ENCODE measurements at places on chromosomes 6 and 20.

DNA sequence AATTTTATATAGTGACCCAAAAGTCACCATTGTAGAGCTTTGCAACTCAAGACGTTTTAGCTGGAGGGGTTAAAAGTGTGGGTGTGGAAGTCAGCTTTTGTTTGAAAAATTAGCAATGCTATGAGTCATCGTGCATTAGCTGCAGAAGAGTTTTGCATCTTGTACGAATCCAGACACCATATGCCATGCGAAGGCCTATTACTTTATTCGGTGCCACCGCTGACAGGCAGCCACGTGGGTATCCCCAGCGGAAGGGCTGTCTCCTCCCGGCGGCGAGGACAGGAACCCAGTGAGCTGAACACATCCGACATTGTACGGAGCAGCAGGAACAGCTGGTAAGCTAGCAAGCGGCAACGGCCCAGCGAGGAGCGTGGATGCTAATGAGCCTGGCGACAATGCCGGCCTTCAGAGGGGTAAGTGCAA lies 84.4 kb downstream of the INSM1 start:
- peak; percentile 47 for DNase-seq

DNA sequence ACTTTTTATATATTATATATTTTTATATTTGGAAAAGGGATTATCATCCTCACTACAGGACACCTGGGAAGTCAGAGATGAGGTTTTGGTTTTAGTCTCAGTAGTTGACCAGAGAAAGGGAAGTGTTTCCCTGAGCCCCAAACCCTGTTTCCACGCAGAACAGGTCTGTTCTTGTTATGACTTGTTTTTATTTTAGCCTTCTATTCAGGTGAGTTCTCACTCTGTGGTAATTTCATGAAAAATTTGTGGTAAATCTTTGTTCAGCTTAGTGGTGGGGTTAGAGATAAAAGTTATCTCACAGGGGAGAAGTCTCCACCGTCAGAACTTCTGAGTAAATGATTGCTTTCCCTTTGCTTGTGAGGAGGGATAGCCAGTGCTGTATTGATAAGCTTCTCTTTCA lies 224.9 kb downstream of the FARS2 start:
- DNase-seq = no peak

GRCh38 chr6:95846652-95847051 lies 169.1 kb upstream of the FUT9 start:
- DNase-seq = no peak

- no peak for DNase-seq
Measured at GRCh38 chr6:16130437-16130891, 1.6 kb downstream of the MYLIP start.

DNA sequence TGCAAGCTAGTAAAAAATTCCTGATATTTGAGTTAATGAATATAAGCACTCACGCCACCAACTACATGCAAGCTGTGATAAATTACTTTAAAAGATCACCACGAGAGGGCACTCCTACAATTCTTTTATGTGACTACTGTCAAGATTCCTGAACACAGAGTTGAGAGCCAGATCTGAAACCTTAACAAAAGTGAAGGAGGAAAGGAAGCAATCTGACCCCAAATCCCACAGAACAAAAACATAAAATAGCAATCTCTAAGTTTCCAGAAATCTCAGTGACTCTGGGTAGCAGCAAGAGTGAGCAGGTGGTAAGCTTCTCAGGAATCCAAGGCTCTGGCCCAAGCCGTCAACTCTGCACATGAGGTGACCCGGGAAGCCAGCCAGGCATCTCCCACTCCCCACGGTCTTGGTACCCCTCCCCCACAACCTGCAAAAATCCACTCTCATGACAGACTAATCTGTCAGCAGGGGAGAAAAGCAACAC lies 55.1 kb downstream of the STAU1 start:
- DNase-seq = no peak

DNA sequence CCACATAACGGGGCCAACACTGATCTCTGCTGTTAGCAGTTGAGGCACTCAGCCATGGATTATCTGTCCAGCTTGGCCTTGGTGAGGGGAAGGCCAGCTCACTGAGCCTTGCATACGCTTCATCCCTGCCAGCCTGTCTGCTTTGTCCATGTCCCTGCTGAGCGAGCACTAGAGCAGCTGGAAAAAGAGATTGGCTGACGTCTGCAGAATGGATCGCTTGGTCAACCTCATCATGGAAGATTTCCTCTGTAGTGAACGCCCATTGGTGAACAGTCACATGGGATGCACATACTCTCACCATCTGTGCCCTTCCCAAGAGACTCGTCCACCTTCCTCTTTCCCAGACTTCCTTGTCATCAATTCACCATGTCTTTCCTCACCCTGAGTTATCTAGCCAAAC lies 26.9 kb downstream of the MUC22 start:
- no peak for DNase-seq

- DNase-seq = no peak
Measured at GRCh38 chr6:144033816-144034735, 26.0 kb upstream of the PLAGL1 start.

Data from activated CD8-positive, alpha-beta memory T cell treated with anti-CD3 and anti-CD28 coated beads, Interleukin-2, amount 50 U/mL, for 4 hours (primary cell).